ENCODE measurements at places on chromosomes 12 and 14.

DNA sequence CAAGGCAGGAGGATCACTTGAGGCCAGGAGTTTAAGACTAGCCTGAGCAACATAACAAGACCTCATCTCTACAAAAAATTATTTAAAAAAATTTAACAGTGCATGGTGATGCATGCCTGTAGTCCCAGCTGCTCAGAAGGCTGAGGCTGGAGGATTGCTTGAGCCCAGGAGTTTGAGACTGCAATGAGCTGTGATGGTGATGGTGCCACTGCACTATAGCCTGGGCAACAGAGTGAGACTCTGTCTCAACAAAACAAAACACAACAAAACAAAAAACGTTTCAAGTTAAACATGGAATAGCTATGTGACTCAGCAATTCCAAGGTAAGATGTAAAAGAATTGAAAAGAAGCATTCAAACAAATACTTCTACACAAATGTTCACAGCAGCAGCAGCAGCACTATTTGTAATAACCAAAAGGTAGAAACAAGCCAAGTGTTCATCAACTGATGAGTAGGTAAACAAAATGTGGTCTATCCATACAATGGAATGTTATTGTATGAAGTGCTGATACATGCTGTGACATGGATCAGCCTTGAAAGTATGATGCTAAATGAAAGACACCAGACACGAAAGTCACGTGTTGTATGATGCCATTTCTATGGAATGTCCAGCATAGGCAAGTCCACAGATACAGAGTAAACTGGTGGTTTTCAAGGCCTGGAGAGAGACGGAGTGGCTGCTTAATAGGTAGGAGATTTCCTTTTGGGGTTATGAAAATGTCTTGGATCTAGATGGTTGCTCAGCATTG is 31.4 kb downstream of the CFAP251 start:
- H3K27ac ChIP-seq, result no peak overlapping the region
- DNase-seq, result no peak
- H3K36me3 ChIP-seq, result no peaks in the 10 kb centered on the region
- no peaks in the 10 kb centered on the region for H3K27me3 ChIP-seq
- no peaks in the 10 kb centered on the region for H3K4me1 ChIP-seq

DNA sequence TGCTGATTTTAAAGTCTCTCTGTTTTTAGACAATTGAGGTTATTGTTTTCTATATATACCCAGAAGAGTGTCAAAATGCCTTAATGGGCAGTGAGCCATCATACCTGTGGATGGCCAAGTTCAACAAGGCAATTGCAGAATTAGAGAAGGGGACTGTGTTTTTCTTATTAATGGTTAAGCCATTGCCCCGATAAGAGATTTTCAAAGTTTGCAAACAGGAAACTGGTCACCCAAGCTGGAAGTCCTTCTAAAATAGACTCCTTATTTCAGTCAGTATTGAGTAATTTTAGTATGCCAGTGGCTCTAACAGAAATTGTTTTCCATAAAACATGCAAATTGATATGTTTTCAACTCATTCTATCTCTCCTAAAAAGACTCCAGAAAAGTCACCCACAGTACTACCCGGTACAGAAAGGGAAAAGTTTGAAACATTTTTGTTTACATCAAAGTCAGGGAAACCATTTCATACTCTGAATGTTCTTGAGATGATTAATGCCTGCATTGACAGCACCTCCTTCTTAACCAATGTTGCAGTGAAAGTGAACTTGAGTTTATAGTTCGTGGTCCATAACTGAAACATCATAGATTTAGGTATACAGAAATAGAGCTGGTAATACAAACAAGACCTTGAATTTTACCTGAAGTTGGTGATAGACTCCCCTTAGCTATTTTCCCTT is 191.1 kb downstream of the TMX1 start:
- H3K27me3 ChIP-seq, result no peaks in the 10 kb centered on the region
- H3K36me3 ChIP-seq, result no peaks in the 10 kb centered on the region
- H3K27ac ChIP-seq, result no peak overlapping the region
- H3K4me3 ChIP-seq, result no peak overlapping the region

- H3K36me3 ChIP-seq, result no peaks in the 10 kb centered on the region
- no peak overlapping the region for H3K27ac ChIP-seq
- H3K27me3 ChIP-seq, result no peaks in the 10 kb centered on the region
- no peak for DNase-seq
- H3K4me3 ChIP-seq, result no peak overlapping the region
- no peaks in the 10 kb centered on the region for H3K4me1 ChIP-seq
Measured at GRCh38 chr12:78229591-78230101, 399.0 kb downstream of the NAV3 start.

- no peaks in the 10 kb centered on the region for H3K36me3 ChIP-seq
- no peak overlapping the region for H3K27ac ChIP-seq
- DNase-seq, result no peak
- H3K4me3 ChIP-seq, result no peak overlapping the region
- no peaks in the 10 kb centered on the region for H3K4me1 ChIP-seq
Measured at GRCh38 chr12:5884866-5885265, 60.2 kb downstream of the ANO2 start.

Measured in thoracic aorta (tissue), 2 donors.